NCI-H1417 (cell line): ENCODE measurements at places on chromosomes 12 and 14.

GRCh38 chr12:130762319-130762675 is 46.2 kb upstream of the RIMBP2 start:
- no peak for DNase-seq

DNA sequence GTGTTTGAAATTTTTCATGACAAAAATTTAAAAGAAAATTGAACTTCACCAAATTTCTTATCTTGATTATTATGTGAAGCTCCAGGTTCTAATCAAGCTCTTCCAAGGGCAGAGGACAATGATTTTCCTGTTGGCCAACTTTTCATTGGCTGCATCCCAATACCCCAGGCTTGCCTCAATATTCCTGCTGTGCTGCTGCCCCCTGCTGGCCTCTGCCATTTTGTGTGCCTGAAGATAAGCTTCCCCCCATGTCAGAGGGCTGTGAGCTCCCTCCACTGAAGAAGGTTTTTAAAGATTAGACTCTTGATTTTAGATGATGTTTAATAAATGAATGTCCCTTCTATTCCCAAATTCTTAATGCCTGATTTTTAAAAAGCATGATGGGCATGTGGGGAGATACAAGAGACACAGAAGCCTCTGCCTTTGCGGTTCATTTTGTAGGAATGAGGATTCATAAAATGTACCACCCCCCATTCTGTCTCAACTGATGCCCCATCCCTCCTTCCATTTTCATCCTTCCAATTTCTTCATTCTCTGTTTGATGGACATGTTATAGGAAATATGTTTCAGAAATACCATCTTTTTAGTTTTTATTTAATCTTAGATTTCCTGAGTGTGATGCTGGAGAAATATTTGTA is 76.7 kb upstream of the RGS6 start:
- peak; percentile 62 for DNase-seq

DNA sequence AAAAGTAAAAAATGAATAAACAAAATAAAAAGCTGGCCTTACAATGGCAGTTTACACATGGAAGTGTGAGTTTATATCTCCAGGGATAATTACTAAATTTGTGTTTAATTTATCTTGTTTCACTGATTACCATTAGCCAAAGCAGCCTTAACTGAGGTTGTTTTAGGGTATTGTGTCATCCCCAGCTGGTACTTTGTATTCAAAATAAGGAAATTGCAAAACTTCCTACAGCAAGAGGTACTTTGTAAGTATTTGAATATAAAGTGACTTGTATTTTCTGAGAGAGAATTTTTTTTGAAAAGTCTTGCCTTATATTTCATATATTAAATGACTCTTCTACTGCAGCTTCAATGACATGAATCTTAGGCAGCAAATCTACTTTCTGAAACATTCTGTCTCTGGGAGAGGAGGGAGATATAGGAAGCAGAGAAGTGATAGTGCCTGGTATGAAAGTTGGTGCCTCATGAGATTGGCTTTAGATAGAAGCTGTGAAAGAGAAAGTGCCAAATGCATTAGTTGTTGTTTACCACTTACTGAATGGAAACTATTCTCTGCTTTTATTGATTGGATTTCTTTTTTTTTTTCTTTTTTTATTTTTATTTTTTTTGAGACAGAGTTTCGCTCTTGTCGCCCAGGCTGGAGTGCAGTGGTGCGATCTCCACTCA is 6.7 kb downstream of the FNTB start:
- no peak for DNase-seq

- DNase-seq: no peak
Observed at GRCh38 chr14:89325299-89325883, 91.6 kb downstream of the FOXN3 start.

DNA sequence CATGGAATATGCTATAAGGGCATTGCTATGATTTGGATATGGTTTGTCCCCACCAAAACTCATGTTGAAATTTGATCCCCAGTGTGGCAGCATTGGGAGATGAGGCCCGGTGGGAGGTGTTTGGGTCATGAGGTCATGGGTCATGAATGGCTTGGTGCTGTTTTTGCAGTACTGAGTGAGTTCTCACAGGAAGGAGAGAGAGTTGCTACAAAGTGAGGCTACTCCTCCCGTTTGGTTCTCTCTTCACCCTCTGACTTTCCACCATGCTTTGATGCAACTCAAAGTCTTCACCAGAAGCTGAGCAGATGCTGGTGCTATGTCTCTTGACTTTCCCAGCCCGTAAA is 388.1 kb upstream of the TMPO start:
- DNase-seq: no peak

GRCh38 chr14:99524091-99524661 is 43.0 kb downstream of the CCNK start:
- peak; percentile 62 for DNase-seq
